WTC11 (cell line): ENCODE measurements at places on chromosomes 1 and 21.

GRCh38 chr1:43256675-43257570 lies 12.9 kb upstream of the TMEM125 start:
- no peak for DNase-seq

GRCh38 chr1:153251562-153251961 lies 7.9 kb upstream of the LORICRIN start:
- DNase-seq: no peak

DNA sequence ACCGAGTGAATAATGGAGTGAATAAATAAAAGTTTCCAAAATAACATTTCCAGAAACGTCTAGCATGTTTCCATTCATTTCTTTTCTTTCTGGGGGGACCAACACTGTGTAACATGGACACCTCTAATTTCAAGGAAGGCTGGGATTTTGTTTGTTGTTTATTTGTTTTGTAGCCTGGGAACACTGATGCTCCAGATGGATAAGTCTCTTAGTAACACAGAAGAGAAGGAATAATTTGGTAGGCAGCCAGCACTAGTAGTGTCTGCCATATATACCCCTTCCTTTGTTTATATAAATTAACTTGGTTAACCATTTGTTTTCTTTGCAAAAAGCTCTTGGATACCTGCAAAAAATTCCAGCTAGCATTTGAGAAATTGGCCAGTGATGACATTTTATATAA lies 411.4 kb upstream of the DEPDC1 start:
- no peak for DNase-seq

DNA sequence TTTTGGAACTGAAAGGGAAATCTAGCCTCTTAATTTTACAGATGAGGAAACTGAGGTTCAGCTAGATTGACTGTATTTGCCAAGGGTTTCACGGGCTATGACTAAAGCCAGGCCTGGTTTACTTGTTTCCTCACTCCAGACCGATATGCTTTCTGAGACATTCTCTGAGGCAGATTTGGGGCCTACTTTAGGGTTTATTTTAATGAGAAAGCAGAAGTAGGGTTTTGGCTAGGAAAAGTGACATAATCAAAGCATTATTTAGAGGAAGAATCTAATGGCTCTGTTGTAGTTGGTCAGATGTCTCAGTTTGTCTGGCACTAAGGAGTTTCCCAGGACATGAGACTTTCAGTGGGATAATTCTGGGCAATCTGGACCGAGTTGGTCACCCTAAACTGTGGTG lies 1.5 kb upstream of the RPTN start:
- no peak for DNase-seq

DNA sequence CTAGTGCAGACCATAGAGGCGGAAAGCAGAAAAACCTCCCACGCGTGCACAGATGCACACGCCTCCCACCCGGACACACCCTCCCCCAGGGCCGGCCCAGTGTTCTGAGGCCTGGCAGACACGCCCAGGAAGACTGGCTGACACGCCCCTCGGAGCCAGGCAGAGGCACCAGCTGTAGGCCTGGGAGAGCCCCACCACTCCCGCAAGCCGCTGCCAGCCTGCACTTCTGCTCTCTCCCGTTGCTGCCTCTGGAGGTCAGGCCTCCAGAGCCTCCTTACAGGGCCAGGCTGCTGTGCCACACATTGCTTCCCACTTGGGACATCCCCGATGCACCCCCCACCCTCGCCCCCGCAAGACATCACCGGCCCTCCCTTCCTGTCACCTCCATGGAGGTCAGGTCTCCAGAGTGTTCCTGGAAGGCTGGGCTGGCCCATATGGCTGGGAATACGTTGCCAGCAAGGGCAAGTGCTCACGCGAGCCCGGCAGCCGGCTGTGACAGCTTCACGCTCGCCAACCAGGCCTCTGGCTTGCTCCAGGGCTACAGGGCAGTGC lies 40.4 kb downstream of the CASZ1 start:
- DNase-seq: no peak

DNA sequence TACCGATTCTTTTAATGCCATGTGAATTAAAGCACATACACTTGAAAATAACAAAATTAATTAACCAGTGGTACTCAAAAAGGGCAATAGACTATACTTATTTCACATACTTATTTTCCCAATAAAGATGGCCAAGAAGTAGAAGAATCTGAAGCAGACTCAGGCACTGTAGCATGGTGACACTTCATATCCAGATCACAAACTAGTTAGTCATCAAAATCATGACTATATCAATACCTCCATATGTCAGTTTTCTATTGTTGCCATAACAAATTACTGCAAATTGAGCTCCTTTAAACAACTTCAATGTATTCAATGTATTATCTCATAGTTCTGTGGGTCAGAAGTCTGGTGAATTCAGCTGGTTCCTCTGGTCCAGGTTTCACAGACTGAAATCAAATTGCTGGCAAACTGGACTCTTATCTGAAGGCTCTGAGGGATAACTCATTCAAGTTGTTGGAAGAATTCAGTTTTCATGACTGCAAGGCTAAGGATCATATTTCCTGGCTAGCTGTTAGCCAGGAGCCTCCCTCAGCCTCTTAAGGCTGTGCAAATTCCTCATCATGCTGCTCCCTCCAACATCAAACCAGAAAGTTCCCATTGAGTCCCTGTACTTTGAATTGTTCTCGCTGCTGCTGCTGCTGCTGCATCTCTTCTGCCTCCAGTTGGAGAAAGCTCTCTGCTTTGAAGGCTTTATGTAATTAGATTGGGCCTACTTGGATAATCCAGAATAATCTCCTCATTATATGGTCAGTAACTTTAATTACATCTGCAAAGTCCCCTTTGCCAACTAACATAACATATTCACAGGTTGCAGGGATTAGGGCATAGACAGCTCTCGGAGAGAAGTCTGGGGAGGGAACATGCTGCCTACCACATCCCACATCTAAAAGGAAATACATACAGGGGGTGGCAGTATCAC lies 91.5 kb downstream of the MRPL39 start:
- no peak for DNase-seq

- DNase-seq: no peak
These were observed 769 bp downstream of the NTPCR start for GRCh38 chr1:232951180-232951579.

- no peak for DNase-seq
These were observed at the start of gene TSPEAR for GRCh38 chr21:44711327-44712202. TSS of gene TSPEAR (minus strand) at chr21:44711572. CDS start at chr21:44711514, 58 bp downstream.
